Cortex of kidney (tissue), 1 donor: ENCODE measurements at places on chromosomes 1 and 21.

- no peak for DNase-seq
Observed at GRCh38 chr21:27314131-27314530, 347.2 kb upstream of the ADAMTS5 start.

GRCh38 chr1:56170784-56171320 lies 408.5 kb downstream of the PLPP3 start:
- DNase-seq: no peak

DNA sequence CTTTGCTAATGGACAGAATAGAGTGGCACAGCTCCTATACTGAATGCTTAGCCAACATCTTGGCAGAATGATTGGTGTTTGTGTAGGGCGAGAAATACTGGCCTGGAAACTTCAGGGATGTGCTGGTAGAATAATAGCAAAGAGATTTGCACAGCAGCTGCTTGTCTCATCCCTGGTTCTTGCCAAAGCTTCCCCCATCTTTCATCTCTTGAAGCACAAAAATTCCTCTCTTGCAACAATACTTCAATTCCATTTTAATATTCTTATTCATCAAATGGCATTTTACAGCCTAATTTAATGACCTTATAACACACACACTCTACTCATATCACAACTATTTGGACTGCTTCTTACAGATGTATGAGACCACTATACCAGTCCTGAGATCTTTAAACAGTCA lies 37.7 kb downstream of the LHX8 start:
- no peak for DNase-seq

DNA sequence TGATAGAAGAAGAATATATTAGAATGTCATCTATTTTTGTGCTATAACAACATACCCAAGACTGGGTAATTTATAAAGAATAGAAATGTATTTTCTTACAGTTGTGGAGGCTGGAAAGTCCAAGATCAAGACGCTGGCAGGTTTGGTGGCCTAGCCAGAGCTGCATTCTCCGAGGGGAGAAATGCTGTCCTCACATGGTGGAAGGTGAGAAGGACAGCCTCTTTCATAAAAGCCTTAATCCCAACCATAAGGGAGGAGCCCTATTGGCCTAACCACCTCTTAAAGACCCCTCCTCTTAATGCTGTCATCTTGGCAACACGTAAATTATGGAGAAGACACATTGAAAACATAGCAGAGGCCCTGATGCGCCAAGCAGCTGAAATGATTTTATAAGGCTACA lies 60.1 kb upstream of the KAZN start:
- no peak for DNase-seq

- no peak for DNase-seq
Observed at GRCh38 chr1:240492832-240493440, 119.0 kb downstream of the GREM2 start.

DNA sequence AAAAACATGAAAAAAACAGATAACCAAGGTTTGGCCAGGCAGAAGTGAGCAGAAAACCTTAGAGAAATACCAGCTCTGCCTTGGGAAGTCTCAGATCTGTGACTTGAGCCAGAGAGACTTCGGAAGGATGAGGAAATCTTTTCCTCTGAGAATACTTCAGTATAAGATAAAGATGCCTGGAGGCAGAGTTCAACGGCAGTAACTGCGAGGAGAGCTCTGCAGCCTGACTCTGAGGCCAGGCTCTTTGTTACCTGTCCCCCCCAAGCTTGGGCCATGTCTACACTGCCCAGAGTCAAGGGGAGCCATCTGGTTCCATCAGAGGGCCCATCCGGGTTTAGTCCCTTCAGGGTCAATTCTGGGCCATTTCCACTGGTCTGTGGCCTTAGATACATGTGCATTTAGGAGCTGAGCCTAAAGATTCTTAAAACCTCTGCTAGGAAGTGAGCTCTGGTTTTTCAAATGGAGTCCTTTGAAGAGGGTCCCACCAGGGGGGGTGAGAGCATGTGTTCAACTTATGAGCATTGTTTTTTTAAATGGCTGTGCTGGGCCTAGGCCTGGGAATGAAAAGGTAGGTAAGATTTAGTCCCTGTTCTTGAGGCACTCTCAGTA lies 8.7 kb downstream of the KIRREL1 start:
- DNase-seq: no peak

GRCh38 chr1:27122652-27123051 lies 32.3 kb downstream of the SLC9A1 start:
- no peak for DNase-seq

DNA sequence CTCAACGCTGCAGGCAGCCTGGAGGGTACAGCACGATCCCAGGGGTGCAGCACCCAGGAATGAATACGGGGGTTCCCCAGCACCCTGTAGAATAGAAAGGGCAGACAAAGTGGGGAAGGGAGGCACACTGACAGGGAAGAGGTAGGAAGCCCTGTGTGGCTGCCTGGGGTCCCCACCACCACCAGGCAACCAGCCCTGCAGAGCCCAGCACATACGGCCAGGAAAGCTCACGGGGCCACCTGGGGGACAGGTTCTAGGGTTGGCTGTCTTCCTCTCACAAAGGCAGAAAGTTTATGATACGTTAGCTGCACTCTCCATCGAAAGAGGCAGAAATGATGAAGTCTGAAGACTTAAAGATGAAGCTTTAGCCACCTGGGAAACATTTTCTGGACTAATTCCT lies 52.5 kb downstream of the ARHGEF16 start:
- no peak for DNase-seq

- DNase-seq: no peak
Observed at GRCh38 chr1:102842606-102843005, 265.7 kb downstream of the COL11A1 start.

DNA sequence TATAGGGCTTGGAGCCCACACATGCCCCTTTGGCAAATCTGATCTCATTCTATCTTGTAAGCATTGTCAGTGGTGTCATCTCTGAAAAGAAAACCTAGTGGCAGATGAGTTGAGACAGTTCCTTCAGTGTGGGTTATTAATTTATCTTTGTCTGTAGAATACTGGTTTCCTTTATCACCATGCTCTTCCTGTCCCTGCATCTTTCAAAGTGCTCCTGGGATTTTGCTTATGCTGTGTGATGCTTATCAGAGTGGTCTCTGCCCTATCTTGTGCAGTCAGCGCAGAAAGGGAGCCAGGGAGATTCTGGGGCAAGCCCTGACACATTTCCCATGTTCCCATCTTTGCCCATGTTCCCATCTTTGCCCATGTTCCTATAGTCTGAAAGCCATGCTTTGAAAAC lies 402.9 kb downstream of the RWDD3 start:
- no peak for DNase-seq

GRCh38 chr1:41041614-41042270 lies 20.2 kb upstream of the SLFNL1 start:
- DNase-seq: no peak

DNA sequence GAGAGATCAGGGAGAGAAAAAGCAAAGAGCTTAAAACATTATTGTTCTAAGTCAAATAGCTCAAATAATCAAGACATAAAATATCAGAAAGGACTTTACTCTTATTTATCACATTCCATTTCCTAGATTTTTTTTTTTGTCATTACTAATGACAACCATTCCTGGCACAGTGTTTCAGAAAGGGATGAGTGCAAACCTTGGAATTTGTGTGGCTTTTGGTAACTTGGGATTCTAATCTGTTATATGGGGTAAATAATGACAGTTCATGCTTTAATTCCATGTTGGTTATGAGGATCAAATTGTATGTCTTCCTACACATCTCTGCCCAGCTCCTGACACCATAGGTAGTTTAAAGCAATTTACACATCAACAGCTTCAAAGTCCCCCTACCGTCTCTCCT lies 358.4 kb upstream of the ADGRL4 start:
- DNase-seq: no peak

DNA sequence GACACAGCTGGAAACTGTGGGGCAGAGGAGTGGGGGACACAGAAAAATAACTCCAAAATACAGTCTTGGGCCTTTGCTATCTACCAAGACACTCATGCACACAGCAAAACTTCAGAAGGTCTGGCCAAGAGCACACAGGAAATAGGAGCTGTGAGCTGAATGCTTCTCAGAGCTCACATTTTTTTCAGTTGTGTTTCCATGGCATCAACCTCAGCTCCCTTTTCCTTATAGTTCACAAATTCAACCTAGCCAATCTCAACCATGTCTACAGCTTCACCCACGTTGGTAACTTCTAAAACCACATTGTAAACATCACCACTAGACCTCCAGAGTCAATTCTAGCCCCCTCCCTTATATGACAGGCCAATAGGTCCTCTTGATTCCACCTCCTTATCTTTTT lies 19.6 kb upstream of the SYNJ1 start:
- DNase-seq: no peak

GRCh38 chr1:8023287-8023994 lies 2.7 kb downstream of the ERRFI1 start:
- DNase-seq: no peak

GRCh38 chr1:234684856-234685255 lies 74.9 kb upstream of the IRF2BP2 start:
- no peak for DNase-seq

- no peak for DNase-seq
Observed at GRCh38 chr1:53306168-53306567, 21.7 kb downstream of the LRP8 start.

- no peak for DNase-seq
Observed at GRCh38 chr1:231508497-231508896, 20.0 kb upstream of the TSNAX start.

GRCh38 chr1:230382001-230382491 lies 44.1 kb downstream of the PGBD5 start:
- no peak for DNase-seq

DNA sequence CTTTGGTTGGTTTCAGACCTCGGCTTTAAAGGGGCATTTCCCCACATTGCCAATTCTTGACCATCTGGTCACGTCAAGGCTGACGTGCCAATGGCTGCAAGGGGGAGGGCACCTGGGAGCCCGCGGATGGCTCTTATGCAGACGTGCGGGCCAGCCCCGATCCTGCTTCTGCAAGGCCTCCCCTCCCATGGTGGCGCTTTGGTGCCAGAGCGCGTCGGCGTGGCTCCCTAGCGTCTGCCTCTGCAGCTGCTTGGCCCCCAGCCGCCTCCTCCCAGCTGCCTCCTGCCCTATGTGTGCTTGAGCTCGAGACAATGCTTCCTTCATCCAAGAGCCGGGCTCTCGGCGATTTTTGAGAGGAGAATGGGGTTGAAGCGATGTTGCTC lies 29.1 kb downstream of the SKI start:
- DNase-seq: no peak

DNA sequence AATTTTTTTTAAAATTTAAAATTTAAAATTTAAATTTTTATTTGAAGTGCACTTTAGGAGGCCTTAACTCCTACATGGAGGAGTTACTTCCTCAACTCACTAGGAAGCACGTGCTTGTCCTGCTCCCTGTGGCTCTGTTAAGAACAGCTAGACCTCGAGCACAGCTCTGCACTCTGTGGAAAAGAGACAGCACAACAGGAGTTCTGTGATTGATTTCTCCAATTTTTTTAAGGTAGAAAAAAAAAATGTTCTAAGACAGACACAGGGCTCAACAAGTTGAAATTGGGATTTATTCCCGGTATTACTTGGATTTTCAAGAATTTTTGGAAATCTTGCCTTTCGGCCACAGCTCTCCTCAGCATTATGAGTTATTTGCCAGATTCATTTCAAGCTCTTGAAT lies 356.6 kb upstream of the LYPLAL1 start:
- no peak for DNase-seq

DNA sequence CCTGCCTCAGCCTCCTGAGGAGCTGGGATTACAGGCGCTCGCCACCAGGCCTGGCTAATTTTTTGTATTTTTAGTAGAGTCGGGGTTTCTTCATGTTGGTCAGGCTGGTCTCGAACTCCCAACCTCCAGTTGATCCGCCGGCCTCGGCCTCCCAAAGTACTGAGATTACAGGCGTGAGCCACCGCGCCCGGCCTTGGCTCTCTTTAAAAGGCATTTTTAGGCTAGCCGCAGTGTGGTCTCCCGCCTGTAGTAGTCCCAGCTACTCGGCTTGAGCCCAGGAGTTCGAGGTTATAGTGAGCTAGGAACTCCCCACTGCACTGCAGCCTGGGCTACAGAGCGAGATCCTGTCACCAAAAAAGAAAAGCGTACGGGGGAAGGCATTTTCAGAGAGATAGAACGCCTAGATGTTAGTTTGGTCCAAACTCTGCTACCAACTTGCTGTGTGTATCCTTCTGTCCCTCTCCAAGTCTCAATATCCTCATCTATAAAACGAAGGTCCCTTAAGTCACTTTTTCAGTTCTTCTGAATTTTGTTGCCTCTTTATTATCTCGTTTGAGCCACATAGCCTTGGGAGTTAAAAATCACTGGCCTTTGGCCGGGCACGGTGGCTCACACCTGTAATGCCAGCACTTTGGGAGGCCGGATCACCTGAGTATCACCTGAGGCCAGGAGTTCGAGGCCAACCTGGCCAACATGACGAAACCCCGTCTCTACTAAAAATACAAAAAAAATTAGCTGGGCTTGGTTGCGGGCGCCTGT lies 734 bp downstream of the MED18 start:
- DNase-seq: no peak

- no peak for DNase-seq
Observed at GRCh38 chr1:145995148-145995881, 1.1 kb downstream of the TXNIP start.

GRCh38 chr1:237206065-237206414 lies 164.1 kb downstream of the RYR2 start:
- no peak for DNase-seq

- DNase-seq: no peak
Observed at GRCh38 chr1:105088166-105088565, 1338.5 kb downstream of the AMY1C start.

GRCh38 chr1:92464588-92465255 lies 22.0 kb downstream of the GFI1 start:
- DNase-seq: no peak

DNA sequence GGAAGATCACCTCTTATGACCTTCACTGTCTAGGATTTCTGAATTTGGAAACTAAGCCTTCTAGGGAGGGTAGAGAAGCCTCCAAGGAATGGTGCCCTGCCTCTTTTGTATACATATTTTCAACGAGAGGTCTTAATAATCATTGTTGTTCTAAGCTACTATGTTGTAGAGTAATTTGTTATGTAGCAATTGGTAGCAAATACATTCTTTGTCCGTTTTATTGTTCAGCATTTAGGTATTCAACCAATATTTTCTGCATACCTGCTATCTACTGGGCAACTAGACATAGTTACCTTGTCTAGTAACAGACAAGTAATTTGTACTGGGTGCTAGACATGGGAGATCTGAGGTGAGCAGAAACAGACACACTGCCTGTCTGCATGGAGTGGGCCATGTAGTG lies 20.8 kb upstream of the NCF2 start:
- DNase-seq: no peak

DNA sequence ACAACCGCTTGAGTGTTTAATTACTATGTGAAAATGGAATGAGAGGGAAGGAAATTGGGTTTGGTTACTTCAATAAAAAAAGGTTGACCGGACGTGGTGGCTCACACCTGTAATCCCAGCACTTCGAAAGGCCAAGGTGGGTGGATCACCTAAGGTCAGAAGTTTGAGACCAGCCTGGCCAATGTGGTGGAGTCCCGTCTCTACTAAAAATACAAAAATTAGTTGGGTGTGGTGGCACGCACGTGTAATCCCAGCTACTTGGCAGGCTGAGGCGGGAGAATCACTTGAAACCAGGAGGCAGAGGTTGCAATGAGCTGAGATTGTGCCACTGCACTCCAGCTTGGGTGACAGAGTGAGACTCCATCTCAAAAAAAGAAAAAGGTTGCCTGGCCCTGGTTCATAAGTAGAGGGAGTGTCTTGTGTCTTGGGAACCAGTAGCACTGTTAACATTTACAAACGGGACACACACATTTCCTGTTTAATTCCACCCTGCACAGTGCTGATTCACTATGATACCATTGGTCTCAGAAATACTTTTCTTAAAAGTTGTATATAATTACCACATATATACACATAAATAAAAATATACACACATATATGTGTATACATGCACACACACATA lies 27.6 kb upstream of the CLDN14 start:
- DNase-seq: no peak
